ENCODE measurements at places on chromosomes 16 and 17.
A peak's percentile ranks its signal among the peaks of the same experiment; 100 is the strongest.

- no peak for DNase-seq
Measured at GRCh38 chr17:9811086-9811485, 10.8 kb downstream of the GSG1L2 start.

- DNase-seq = no peak
Measured at GRCh38 chr16:79607587-79607986, 7.0 kb upstream of the MAF start.

DNA sequence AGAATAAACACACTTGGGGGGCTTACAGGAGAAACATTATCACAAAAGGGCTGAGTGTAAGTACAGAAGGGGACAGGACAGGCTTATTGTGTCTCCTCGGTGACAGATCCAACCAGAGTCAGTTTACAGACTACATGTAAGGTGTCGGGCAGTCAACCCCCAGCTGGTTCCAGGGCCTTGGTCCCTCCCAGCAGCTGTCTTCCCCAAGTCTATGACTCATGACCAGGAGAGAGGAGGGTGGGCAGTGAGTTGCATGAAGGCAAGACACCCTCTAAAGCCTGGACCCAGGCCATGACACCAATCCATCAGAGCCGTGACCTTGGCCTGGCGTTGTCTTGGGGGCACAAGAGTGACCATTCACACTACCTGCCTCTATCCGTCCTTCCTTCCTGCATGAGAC is 276.2 kb upstream of the CCL2 start:
- DNase-seq = no peak

- no peak for DNase-seq
Measured at GRCh38 chr17:78560731-78561130, 16.5 kb downstream of the DNAH17 start.

DNA sequence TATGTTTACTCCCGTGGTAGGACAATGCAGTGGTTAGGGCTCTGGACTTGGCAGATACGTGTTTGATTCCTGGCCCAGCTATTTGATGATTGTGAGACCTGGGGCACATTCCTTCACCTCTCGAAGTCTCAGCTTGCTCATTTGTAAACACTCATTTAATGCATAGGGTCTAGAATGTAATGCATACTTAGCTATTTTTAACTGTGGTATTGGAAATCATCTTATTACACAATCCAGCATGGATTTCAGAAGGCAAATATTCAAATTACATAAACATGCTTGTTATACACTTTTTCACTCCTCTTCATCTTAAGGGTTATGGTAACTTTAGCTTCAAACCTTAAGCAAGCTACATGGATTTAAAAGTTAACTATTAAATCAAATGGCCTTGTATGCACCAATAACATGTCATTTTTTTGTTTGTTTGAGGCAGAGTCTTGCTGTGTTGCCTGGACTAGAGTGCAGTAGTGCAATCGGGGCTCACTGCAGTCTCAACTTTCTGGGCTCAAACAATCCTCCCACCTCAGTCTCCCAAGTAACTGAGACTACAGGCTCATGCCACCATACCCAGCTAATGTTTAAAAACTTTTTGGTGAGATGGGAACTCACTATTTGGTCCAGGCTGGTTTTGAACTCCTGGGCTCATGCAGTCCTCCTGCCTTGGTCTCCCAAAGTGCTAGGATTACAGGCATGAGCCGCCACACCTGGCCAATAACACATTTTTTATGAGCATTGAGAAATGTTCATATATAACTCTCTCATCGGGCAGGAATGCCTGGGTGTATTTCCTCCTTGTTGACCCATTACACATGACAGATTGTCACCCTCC is 52.5 kb downstream of the VAT1L start:
- DNase-seq = no peak

GRCh38 chr16:85329059-85329812 is 217.0 kb upstream of the CIBAR2 start:
- DNase-seq = no peak

- DNase-seq = no peak
Measured at GRCh38 chr17:62194401-62194800, 129.3 kb upstream of the MED13 start.

GRCh38 chr17:6070430-6070912 is 292 bp downstream of the WSCD1 start:
- no peak for DNase-seq

DNA sequence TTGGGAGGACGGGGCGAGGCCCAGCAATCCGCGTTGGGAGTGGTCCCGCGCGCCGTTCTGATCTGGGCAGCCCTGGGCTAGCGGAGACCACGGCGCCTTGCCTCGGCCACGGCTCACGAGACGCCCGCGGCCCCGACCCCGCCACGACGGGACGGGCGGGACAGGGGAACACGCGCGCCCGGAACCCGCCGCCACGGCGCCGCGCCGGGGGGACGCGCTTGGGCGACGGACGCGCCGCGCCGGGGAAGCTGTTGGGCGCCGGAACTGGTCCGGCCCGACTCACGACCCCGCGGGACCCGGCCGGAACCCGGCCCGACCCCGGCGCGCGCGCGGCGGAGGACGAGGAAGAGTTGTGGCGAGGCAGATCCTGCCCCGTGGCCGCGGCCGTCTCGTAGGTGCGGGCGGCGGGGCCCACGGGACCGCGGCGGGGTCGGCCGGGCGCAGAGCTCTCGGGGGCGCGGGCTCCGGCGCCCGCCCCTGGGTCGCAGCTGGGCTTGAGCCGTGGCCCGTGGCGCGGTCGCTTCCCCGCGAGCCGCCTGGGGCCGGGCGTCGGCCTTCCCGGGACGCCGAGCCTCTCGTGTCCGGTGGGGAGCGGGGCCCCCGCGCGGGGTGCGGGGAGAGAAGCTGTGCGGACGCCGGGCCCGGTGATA is at the start of gene ACSF3:
ACSF3 (plus strand) TSS at position 251 of the 650 bp plus-strand sequence. CDS start 6,830 bp downstream, outside the sequence.
- peak; percentile 80 for DNase-seq

- no peak for DNase-seq
Measured at GRCh38 chr17:27663936-27664605, 33.1 kb downstream of the LGALS9 start.

DNA sequence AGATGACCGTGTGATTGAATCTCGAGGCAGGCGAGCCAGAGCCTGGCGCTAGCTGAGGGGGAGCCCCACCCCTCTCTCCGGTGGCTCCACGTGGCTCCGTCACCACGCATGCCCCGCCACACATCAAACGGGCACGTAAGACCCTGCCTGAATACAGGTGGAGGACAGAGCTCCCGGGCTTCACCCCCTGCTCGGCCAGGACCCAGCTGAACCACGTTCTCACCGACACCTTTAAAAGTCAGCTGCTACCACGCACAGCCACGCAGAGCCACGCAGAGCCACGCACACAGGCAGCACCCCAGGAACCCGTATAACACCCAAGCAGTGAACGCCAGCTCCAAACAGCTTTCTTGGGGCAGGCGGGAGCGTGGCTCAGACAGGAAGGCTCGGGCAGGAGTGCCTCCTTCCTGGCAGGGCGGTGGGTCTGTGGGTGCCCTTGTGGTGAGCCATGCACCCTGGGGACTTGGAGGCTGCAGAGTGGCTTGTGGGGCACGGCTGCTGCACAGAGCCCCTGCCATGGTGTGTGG is 4.4 kb downstream of the TMEM204 start:
- no peak for DNase-seq
